ENCODE measurements at places on chromosomes 16 and 17.

DNA sequence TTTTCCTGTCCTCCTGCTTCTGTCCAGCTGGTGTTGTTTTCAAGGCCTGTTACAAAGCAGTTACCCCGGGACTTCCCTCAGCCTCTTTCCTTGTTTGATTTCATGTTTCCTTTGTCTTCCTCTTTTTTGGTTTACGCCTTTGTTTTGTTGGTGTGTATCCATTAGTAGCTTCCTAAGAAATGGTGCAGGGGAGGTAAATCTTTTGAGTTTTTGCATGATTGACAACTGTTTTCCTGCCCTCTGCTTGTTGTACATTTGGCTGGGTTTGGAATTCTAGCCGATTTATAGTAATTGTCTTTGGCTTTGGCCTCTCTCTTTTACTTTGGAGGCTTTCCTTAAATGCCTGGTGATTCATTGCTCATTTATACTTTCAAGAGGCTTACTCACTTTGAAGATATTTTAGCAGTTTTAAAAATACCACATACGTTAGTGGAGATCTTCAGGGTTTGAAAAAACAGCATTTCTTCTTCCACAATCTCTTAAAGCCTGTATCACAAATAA, 32.8 kb downstream of the DNAH2 start:
- no peak for DNase-seq

- no peak for DNase-seq
Observed at GRCh38 chr16:4790261-4790660, 2.1 kb upstream of the SEPTIN12 start.

GRCh38 chr17:53492532-53492931, 330.2 kb upstream of the KIF2B start:
- DNase-seq, result no peak

DNA sequence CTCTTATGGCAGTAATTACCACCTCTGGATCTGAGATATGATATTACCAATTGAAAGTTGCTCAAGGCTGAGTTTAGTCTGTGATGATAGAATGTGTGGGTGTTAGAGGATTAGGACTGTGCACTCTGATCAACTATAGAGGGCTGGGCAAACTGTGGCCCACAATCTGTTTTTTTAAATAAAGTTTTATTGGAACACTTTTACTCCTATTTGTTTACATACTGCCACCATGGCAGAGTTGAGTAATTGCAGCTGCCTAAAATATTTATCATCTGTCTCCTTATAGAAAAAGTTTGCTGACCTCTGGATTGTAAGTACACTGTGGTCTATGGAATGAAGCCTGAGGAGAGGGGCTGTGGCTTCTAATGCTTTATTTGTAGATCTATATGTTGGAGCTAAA, 71.5 kb upstream of the N4BP1 start:
- no peak for DNase-seq

DNA sequence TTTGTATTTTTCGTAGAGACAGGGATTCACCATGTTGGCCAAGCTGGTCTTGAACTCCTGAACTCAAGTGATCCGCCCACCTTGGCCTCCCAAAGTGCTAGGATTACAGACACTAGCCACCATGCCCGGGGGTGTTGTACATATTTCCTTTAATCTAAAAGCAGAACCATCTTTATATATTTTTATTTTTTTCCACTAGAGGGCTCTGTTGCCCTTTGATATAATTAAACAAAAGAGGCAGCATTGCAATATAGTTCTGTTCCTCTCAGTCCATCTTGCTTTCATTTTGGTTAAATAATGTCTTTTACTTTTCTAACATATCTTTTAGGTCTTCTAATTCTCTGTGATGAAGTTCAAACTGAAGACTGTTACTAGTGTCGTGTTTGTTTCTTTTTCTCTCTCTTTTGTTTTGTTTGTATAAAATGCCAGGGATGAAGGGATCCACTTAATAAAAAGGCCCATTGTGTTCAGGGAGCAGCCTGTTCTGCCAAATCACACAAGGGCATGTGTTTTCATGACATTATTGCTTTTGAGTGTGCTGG, 23.4 kb downstream of the WWOX start:
- DNase-seq, result no peak

DNA sequence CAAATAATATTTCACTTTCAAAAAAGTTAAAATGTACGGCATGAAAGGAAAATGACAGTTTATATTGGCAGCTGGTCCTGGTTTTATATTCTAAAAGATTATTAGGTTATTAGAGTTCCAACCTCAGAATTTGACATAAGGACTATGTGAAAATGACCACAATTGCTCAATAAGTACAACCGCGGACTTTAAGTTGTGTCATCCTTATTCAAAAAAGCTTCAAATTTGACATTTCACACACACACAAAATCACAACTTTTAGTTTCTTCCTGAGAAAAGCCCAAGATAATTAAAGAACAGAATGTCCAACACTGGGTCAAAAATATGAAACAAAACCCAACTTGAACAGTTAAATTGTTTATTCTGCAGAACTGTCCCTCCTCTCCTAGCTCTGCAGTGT, 133.2 kb upstream of the AXIN2 start:
- DNase-seq, result no peak

DNA sequence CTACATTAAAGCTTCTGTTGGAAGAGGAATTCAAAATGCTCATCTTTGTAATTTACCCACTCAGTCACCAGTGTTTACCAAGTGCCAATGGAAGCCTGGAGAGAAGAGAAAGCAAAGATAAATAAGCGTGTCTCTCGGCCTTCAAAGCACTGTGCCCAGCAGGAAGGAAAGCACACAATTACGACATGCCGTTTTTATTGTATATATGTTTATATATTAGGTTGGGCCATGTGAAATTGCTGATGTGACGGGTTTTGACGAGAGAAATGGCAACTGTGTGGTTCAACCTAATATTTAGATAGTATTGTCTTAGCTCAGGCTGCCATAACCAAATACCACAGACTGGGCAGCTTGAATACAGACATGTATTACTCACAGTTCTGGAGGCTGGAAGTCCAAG, 79.3 kb upstream of the HSBP1 start:
- DNase-seq, result no peak

DNA sequence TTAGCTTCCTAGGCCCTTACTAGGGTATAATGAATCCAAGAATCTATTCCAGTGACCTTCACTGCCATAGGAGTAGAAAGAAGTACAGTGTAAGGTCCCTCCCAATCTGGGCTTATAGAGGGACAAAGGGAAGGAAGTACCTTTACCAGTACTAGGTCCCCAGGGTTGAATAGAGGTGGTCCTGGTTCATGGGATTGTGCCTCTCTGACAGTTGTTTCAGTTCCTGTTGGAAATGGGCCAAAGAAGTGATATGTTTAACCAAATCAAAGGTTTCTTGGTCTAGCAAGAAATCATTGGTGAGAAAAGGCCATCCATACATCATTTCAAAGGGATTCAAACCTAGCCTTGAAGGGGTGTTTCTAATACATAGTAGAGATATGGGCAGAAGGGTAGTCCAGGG, 16.0 kb upstream of the ZNHIT3 start:
- DNase-seq, result no peak

DNA sequence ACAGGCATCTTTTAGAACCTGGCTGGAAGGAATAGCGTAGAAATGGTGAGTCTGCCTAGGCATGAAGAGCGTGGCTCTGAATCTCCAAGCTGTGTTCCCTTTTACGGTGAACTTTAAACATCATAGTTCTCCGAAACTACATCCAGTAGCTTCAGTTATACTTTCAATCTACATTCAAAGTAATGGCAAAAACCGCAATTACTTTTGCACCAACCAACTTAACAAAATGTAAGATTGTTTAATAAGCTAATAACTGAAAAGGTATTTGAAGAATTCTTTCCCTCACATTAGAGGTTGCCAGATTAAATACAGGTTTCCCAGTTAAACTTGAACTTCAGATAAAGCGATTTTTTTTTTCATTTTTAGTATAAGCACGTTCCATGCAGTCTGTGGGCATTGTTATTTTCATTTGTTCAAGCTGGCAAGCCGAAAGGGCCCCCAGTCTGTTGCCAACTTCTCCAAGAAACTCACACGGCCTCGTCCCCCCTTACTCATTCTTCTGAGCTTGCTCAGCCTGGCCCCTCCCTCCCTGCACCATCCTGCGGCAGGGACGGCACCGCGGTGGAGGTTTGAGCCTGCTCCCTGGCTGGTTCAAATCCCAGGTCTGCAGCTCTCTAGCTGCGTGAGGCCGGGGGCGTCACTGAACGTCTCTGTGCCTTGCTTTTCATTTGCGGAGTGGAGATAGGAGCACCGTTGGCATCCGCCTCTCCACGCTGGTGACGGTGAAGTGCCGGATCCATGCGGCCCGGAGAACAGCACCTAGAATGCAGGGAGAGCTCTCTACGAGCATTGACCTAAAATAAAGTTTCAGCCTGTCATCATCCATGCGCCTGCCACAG, 3.5 kb upstream of the MTHFSD start:
- no peak for DNase-seq

DNA sequence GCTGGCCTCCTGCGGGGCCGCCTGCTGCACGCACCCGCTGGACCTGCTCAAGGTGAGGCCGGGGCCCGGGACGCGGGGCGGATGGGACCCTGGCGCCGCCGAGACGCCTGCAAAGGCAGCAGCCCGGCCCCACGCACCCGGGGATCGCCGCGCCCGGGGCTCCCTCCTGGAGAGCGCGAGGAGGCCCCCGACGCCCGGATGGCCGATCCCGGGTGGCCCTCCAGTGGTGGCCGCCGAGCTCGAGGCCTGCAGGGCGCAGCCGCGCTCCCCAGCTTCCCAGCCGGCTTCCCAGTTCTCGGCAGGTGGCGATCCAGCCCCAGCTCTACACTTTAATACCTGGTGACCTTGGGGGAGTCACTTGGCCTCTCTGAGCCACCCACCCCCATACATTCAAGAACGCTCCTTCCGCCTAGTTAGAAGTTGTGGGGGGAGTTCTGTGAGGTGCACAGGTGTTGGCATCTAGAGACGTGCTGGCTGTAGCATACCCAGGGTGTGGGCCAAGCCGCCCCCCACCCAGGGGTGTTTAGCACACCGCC, 452 bp downstream of the SLC25A10 start:
- DNase-seq, result no peak

- DNase-seq, result no peak
Observed at GRCh38 chr16:69924777-69925191, 26.4 kb upstream of the CLEC18A start.

GRCh38 chr16:1929578-1930337, 11.5 kb upstream of the HS3ST6 start:
- peak; percentile 96 for DNase-seq

Data from stimulated activated CD4-positive, alpha-beta T cell treated with anti-CD3 and anti-CD28 coated beads, Interleukin-2, amount 100 ng/mL, for 24 hours (primary cell).